Tibial nerve (tissue), 4 donors: ENCODE measurements at places on chromosomes 7 and 10.

GRCh38 chr7:81714306-81714705, 55.5 kb downstream of the HGF start:
- DNase-seq: no peak

GRCh38 chr7:92945840-92946239, 109.5 kb upstream of the CDK6 start:
- DNase-seq: no peak

GRCh38 chr7:33325754-33326484, 196.6 kb downstream of the BBS9 start:
- no peak for DNase-seq

DNA sequence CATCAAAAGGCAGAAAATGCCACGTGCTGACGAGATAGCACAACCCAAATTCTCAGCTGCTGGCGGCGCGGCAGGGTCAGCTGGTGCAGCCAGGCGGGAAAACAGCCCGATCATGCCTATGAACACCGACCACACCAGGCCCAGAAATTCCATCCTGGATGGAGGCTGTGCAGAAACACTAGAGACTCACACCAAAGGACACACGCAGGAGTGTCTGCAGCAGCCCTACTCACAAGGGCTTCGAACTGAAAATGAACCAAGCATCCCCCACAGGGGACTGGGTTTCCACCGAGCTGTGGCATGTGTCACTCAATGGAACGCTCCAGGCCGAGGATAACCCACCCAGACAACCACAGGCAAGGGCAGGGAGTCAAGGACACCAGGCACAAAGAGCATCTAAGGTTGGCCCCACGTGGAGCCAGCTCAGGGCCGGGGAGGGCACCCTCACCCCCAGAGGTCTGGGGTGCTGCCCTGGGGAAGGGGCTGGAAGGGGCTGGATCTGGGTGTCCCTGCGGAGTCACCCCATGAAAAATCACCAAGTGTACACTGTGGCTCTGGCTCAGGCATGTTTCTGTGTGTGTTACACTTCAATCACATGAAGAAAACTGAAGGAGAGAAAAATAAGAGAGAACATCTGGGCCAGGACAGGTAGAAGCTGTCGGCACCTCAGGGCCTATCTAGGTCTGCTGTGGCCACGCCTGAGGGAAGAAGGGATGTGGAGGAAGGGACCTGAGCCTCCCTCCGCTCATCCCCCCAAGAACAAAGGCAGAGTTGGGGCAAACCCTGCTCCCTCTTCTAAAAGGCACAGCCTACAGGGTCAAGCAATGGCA, 33.0 kb downstream of the RASGEF1A start:
- DNase-seq: no peak

DNA sequence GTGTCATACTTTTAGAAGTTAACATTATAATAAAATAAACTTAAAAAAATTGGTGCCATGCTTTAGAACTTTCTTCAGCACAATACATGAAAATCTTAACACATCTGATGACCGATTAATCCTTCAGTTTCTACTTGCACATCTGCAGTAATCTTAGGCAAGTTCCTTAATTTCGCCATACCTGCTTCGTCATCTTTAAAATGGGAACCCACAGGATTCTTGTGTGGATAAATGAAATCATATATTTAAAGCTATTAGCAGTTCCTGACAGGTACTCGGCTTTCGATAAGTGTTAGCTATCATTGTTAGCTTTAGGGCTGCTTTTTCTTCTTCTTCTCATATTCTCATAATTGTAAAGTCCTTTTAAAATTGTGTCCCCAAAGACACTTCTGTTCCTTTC, 907 bp upstream of the VPS50 start:
- DNase-seq: no peak

- DNase-seq: no peak
Measured at GRCh38 chr7:140649556-140650205, 9.1 kb upstream of the DENND2A start.

GRCh38 chr10:127029061-127029460, 123.8 kb downstream of the DOCK1 start:
- no peak for DNase-seq

- DNase-seq: no peak
Measured at GRCh38 chr10:52312942-52313255, 1.2 kb upstream of the DKK1 start.

DNA sequence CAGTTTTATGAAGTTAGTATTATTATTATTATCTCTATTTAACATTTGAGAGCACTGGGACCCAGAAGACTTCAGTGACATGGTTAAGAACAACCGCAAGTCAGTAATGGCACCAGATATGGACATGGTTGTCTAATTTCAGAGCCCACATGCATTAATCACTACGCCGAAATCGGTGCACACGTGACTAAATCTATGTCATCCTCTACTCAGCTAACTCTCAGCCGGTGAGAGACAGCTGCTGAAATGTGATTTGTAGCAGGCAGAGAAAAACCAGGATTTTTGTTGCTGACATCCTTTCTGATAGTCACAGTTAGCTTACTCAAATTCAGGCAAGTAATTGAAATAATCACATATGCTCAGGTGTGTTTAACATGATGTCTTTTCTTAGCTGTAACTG, 127.7 kb downstream of the SPAG6 start:
- DNase-seq: no peak

GRCh38 chr10:33410096-33410859, 75.8 kb upstream of the NRP1 start:
- no peak for DNase-seq

DNA sequence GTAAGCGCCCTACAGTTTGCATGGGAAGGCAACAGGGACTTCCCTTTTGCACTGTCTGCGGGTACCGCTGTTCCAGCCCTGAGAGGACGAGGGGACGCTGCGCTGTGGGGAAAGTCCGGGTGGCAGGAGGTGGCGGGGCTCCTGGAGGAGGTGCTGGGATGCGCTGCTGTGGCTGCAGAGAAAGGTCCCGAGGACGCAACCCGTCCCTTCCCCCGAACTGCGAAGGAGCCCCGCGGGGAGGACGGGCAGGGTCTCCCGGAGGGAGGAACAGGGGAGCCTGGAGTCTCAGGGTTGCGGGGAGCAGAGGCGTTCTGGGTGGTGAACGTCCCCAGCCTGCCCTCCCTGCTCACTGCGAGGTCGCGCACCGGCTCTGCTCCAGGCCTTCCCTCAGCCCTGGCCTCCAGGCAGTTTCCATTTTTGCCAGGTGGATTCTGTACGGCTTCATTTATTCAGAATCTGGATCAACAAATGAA, 91.6 kb downstream of the CXCL12 start:
- no peak for DNase-seq

GRCh38 chr7:103123529-103123928, 25.4 kb downstream of the NAPEPLD start:
- no peak for DNase-seq

- no peak for DNase-seq
Measured at GRCh38 chr10:80405626-80406025, 2.7 kb upstream of the PRXL2A start.

- DNase-seq: no peak
Measured at GRCh38 chr7:67788669-67789068, 792.0 kb downstream of the TYW1 start.

- no peak for DNase-seq
Measured at GRCh38 chr10:123229927-123230630, 75.9 kb downstream of the BUB3 start.

- no peak for DNase-seq
Measured at GRCh38 chr7:29249383-29249750, 54.8 kb downstream of the CHN2 start.

- DNase-seq: no peak
Measured at GRCh38 chr7:89002981-89003956, 207.7 kb upstream of the TEX47 start.

GRCh38 chr7:94335586-94335985, 59.1 kb upstream of the COL1A2 start:
- DNase-seq: no peak

GRCh38 chr7:29352041-29352440, 157.5 kb downstream of the CHN2 start:
- no peak for DNase-seq

- no peak for DNase-seq
Measured at GRCh38 chr7:90850471-90850870, 254.3 kb downstream of the CDK14 start.

DNA sequence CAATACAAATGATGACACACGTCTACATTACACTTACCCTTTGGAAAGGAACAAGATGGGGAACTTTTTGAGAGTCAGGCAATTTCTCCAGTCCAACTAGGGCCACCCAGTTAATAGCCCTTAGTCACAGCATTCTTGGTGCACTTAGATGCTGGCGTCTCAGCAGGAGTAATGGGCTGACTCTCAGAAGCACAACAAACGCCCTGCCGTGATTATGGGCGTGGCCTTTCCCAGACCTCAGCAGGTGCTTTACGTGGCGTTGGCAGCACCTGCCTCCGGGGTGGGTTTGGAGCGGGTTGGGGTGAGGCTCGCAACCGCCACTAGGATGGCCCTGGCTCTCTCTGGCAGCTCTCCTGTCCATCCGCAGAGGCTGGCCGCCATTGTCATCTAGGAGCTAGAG, 147.6 kb upstream of the SHH start:
- no peak for DNase-seq

GRCh38 chr7:137636376-137636775, 210.4 kb downstream of the DGKI start:
- no peak for DNase-seq

DNA sequence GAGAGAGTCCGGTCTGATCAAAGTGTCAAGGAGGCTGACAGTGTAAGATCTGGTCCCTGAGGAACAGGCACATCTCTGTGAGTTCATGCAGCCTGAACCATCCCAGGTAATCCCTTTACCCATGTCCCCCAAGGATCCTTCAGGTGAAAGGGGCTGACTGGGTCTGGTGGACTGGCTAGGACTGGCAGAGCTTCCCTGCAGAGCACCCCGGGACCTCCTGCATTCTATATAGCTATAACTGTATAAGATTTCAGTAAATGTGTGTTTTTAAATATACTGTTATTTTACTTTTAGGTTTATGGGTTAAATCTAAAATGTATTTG, 246.8 kb downstream of the ELMO1 start:
- no peak for DNase-seq

DNA sequence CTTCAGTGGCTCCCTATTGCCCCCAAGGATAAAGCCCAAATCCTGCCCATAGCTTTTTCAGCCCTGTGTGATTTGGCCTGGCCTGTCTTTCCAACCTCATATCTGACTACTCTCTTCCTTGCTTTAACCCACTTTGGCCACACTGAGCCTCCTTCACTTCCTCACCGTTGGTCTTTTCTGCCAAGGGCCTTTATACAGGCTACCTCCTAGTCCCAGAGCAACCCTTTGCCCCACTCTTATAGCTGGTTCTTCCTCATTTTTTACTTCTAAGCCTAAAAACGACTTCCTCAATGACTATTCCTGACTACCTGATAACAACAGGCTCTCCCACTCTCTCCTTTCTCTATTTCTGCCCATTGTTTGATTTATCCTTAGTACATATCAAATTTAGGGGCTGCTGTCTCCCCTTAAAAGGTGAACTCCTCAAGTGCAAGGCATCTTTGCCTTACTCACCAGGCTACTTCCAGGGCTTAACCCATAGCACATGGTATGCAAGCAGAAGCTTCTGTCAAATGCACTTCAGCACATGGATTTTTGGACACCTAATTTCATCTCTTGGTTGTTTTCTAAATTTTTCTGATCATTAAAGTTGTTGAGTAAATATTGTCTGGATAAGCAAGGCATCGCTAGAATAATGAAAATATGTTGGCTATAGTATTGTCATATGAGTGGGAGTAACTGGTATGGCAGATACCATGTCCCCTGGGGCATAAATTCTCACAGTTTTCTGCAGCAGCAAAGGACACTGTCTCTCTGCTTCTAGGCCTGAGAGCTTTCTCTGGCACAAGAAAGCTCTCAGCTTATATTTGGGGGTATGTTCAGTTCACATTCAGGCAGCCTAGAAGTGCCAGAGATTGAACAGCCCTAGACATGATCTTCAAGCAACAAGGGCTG, 201.5 kb upstream of the GPR26 start:
- DNase-seq: no peak

GRCh38 chr10:43756341-43756740, 107.7 kb upstream of the ZNF32 start:
- no peak for DNase-seq

GRCh38 chr7:108589199-108589598, 19.5 kb downstream of the DNAJB9 start:
- no peak for DNase-seq

DNA sequence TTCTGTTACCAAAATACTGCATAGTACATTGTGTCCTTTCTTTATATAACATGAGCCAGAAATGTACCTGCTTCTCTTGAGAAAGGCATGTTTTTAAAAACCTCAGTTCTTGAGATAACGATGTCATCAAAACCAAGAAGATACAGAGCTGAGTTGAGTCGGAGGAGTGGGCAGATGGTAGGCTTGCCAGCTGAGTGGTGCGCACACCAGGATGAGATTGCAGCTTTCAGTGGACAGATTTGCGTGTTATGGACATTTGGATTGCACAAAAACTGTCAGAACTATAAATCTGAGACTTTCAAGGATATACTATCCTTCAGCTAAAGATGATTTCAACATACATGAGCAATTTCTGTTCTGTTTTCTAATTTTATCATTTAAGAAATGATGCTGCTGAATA, 25.0 kb downstream of the PRKAR2B start:
- DNase-seq: no peak

- no peak for DNase-seq
Measured at GRCh38 chr7:24038993-24039392, 245.0 kb upstream of the NPY start.

DNA sequence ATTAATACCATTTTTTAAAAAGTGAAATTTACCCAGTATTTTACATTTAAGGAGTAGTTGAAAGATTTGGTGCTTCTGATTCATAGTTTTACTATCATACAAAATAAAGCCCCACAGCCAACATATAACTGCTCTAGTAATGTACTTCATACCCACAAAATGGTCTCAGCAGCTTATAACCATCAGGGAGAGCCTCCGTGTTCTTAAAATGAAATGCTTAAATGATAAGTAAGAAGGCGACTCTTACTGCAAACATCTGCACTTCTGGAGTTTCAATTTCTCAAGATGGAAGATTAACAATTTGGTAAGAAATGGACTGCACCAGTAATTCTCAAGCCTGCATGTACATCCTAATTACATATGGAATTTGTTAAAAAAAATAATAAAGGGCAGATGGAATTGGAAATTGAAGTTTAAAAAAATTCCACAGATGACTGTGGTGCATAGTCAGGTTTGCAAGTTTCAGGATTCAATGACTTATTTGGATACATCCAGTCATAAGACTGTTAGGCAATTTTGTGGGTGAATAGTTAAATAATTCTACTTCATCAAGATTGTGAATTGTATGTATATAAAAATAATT, 461.0 kb downstream of the KIF20B start:
- DNase-seq: no peak

DNA sequence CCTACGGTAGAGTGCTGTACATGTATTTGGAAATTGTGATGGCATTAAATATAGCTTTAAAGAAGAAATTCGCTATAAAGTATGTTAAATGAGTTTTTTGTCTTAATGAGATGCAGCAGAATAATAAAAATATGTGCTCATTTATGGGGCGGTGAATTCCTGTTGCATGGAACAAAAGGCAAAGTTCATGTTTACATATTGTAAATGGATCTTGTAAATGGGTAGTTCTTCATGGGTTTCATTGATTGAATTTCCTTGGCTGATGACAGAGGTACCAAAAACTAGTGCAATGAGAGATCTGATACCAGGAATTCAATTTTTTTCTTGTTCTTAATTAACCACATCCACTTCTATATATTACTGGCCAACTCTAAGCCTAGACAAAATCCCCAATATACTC, 284.2 kb downstream of the SUGCT start:
- no peak for DNase-seq
